ENCODE measurements at places on chromosomes 12 and 14. TPM values are rescaled to one million over a fixed set of nuclear protein-coding genes. Genes with fewer than 3 reads are reported as not detected.
A peak's percentile ranks its signal among the peaks of the same experiment; 100 is the strongest.

Gene KLRF2
- total RNA-seq: not detected

Gene BEGAIN
- total RNA-seq: not detected

Gene SIX6
- not detected for total RNA-seq

Gene LACRT
- total RNA-seq: not detected

DNA sequence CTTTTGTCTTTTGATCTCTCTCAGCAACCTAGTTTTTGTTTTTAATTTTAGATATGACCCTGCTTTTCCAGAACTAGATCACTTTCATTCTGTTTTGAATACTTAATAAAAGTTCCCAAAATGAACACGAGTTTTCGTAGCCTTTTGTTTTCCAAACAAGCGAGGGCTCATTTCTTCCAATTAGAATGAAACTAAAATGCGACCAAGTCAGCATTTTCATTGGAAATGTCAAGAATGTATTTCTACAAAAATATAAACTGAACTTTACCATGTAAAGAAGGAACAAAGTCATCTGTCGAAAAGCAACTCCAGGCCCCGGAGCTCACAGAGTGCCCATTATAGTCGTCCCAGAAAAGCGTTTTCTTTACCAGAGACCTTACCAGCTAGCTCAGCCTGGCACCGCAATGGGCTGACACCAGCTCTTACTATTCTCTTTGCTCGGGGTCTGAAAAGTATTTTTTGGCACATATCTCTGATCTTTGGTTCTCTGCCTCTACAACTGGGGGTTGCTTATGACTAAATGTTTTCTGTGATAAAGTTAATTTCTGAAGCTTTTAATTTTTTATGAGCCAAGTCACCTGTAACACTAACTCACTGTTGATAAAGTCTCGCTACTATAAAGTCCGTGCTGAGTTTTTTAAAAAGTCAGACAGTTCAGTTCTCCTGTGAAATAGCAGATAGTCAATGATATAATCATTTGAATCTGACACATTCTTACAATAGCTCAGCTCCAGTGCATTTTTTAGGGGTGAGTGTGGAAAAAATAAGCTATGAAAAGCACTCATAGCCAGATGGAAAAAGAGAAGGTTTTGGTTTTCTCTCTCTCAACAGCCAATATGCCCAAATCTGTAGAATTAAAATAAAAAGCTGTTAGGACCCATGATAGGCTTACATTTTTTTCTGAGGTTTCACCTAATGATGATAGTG is 43.4 kb downstream of the SAMD4A start:
- peak; percentile 57 for DNase-seq

- DNase-seq: no peak
Observed at GRCh38 chr12:70982991-70983390, 62.5 kb upstream of the PTPRR start.

- DNase-seq: no peak
Observed at GRCh38 chr14:77004711-77005460, 23.6 kb downstream of the IRF2BPL start.

Measured in LHCN-M2 (cell line).